ENCODE measurements at places on chromosomes 16 and 17.

- no peak for DNase-seq
- no peaks in the 10 kb centered on the region for H3K27me3 ChIP-seq
- peak overlapping the region; percentile 81 for H3K27ac ChIP-seq
- H3K4me1 ChIP-seq, result peaks cover 47% of the 10 kb centered on the region
- no peak overlapping the region for H3K4me3 ChIP-seq
Measured at GRCh38 chr17:77883213-77883650, 75.3 kb upstream of the TNRC6C start.

- H3K36me3 ChIP-seq, result no peaks in the 10 kb centered on the region
- no peaks in the 10 kb centered on the region for H3K4me1 ChIP-seq
- DNase-seq, result no peak
- H3K27me3 ChIP-seq, result peaks cover 4% of the 10 kb centered on the region
- H3K4me3 ChIP-seq, result no peak overlapping the region
- no peak overlapping the region for H3K27ac ChIP-seq
Measured at GRCh38 chr17:83136931-83137330, 57.5 kb downstream of the METRNL start.

- H3K27ac ChIP-seq, result no peak overlapping the region
- H3K4me3 ChIP-seq, result no peak overlapping the region
- H3K36me3 ChIP-seq, result peaks cover 45% of the 10 kb centered on the region
- no peaks in the 10 kb centered on the region for H3K4me1 ChIP-seq
- DNase-seq, result no peak
Measured at GRCh38 chr16:19678804-19679203, 39.2 kb downstream of the KNOP1 start.

DNA sequence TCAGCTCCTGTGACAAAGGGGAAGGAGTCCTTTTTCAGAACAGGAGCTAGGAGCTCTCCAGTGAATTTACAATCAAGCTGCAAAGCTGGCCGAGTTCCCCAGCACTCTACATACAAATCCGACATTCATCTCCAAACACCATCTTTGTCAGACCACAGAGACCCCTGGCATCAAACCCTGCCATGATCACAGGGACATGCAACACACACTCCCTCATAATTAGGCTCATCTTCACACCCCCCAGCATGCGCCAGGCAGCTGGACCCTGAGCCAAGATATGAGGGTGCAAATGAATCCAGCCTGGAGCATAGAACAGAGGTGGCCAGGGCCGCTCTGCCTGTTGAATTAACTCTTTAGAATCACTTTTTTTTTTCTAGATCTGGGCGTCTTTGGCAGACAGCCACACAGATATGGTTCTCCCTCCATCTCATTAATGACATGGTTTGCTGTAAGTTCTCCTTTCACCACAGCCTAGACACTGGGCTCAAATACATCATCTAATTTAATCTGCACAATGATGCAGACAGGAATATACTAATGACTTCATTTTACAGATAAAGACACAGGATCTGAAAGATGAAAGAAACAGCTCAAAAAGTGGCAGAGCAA is 366.3 kb downstream of the NPIPA8 start:
- H3K27ac ChIP-seq, result no peak overlapping the region
- H3K27me3 ChIP-seq, result peaks cover 5% of the 10 kb centered on the region
- no peak for DNase-seq
- H3K4me1 ChIP-seq, result no peaks in the 10 kb centered on the region
- no peaks in the 10 kb centered on the region for H3K36me3 ChIP-seq

DNA sequence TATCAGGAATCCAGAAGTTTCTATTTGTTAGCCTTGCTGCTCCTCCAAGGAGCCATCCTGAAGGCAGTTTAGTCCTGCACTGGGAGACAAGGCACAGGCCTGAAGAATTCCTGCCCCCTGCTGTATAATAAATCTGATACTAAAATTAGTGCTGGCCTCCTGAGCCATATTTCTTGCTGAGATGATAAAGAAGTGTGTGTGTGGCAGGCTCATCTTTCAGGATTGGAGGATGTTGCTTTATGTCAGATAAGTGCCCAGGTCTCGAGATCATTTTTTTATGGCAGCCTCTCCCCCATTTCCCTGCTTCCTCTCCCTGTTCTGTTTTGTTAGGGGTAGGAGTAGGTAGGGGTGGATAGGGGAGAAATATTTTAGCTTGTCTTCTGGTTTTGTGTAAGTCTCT is 26.0 kb downstream of the MSI2 start:
- no peak overlapping the region for H3K4me3 ChIP-seq
- H3K27me3 ChIP-seq, result no peaks in the 10 kb centered on the region
- peaks cover 100% of the 10 kb centered on the region for H3K4me1 ChIP-seq

DNA sequence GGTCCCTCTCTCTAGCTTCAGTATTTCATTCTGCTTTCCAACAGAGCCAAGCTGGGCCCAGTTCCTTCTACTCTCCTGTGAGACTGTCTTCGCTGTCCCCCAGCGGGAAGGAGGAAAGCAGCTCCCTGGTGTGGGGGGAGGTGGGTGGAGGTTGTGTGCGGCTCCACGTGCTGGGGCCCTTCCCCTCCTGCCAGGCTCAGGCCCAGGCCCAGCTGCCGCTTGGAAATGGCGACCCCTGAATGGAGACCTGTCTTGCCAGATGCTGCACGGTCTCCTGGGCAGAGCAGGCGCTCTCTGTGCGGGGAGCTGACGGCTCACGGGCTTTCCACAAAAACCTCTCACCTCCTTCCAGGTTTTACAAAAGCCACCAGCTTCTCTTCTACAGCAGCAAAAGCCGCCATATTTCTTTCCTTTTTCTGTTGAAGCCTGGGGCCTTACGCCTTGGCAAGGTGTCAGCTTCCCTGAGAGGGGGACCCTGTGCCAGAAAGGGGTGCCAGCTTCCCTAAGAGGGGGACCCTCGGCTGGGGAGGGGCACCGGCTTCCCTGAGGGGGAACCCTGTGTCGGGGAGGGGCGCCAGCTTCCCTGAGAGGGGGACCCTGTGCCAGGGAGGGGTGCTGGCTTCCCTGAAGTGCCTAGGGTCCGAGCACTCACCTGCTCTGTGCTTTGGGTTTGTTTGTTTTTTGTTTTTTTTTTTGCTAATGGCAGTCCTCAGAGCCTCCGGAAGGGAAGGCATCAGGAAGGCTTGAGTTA is 47.5 kb downstream of the ZNF778 start:
- no peaks in the 10 kb centered on the region for H3K27me3 ChIP-seq
- H3K4me1 ChIP-seq, result no peaks in the 10 kb centered on the region
- H3K4me3 ChIP-seq, result no peak overlapping the region
- H3K36me3 ChIP-seq, result peaks cover 44% of the 10 kb centered on the region
- H3K27ac ChIP-seq, result no peak overlapping the region
- no peak for DNase-seq

DNA sequence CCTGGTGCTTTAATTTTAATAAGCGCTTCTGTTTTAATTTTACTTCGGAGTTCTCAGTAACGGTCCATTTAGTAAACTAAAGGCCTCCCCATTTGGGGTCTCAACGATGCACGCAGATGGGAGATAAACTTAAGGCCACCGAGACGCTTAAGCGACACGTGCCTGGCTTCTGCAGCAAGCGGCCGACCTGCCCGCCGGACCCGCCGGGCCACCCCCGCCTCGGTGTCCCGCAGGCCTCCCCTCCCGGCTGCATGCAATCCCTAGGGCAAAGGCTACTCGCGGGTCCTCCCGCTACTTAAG is 592 bp downstream of the GCSH start:
- peak overlapping the region; percentile 98 for H3K4me3 ChIP-seq
- H3K27ac ChIP-seq, result peak overlapping the region; percentile 77
- DNase-seq, result no peak
- no peaks in the 10 kb centered on the region for H3K27me3 ChIP-seq
- peaks cover 19% of the 10 kb centered on the region for H3K4me1 ChIP-seq

DNA sequence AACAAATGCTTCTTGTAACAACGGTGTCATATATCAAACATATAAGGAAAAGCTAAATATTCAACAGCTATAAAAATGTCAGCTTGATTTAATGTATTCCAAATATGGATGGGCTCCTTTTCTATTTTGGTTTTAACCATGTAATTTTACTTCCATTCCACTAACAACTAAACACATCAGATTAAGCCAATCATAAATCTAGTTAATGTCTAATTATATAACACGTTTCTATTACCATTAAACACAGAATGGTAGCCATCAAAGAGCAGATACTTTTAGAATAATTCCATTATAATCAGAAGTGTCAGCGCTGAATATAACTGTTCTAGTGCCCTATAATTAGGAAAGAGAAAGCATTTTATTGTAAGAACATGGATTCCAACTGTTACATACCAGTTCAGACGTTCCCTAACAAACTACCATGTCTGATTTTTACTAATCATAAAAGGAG is 10.0 kb downstream of the CMC2 start:
- no peaks in the 10 kb centered on the region for H3K27me3 ChIP-seq
- H3K4me1 ChIP-seq, result no peaks in the 10 kb centered on the region
- H3K36me3 ChIP-seq, result peaks cover 9% of the 10 kb centered on the region
- no peak overlapping the region for H3K4me3 ChIP-seq

- H3K27ac ChIP-seq, result no peak overlapping the region
- DNase-seq, result peak; percentile 23
- H3K4me3 ChIP-seq, result no peak overlapping the region
Measured at GRCh38 chr16:7268182-7268581, 64.5 kb upstream of the RBFOX1 start.

GRCh38 chr17:73118139-73118538 is 25.7 kb upstream of the SLC39A11 start:
- no peak overlapping the region for H3K4me3 ChIP-seq
- H3K4me1 ChIP-seq, result no peaks in the 10 kb centered on the region
- no peak for DNase-seq
- H3K36me3 ChIP-seq, result no peaks in the 10 kb centered on the region
- H3K27ac ChIP-seq, result no peak overlapping the region
- no peaks in the 10 kb centered on the region for H3K27me3 ChIP-seq

GRCh38 chr17:81241648-81242420 is 2.7 kb downstream of the NDUFAF8 start:
- peaks cover 30% of the 10 kb centered on the region for H3K36me3 ChIP-seq
- peak; percentile 69 for DNase-seq
- H3K4me1 ChIP-seq, result peaks cover 35% of the 10 kb centered on the region
- no peak overlapping the region for H3K4me3 ChIP-seq
- no peaks in the 10 kb centered on the region for H3K27me3 ChIP-seq

- H3K27me3 ChIP-seq, result no peaks in the 10 kb centered on the region
- H3K4me1 ChIP-seq, result peaks cover 27% of the 10 kb centered on the region
- H3K36me3 ChIP-seq, result no peaks in the 10 kb centered on the region
Measured at GRCh38 chr17:65228734-65229620, 91.8 kb downstream of the RGS9 start.

GRCh38 chr16:19524356-19524615 is 544 bp downstream of the CCP110 start:
- no peaks in the 10 kb centered on the region for H3K27me3 ChIP-seq
- H3K4me1 ChIP-seq, result peaks cover 60% of the 10 kb centered on the region
- H3K36me3 ChIP-seq, result peaks cover 23% of the 10 kb centered on the region
- peak overlapping the region; percentile 80 for H3K4me3 ChIP-seq
- DNase-seq, result peak; percentile 27
- H3K27ac ChIP-seq, result peak overlapping the region; percentile 91

DNA sequence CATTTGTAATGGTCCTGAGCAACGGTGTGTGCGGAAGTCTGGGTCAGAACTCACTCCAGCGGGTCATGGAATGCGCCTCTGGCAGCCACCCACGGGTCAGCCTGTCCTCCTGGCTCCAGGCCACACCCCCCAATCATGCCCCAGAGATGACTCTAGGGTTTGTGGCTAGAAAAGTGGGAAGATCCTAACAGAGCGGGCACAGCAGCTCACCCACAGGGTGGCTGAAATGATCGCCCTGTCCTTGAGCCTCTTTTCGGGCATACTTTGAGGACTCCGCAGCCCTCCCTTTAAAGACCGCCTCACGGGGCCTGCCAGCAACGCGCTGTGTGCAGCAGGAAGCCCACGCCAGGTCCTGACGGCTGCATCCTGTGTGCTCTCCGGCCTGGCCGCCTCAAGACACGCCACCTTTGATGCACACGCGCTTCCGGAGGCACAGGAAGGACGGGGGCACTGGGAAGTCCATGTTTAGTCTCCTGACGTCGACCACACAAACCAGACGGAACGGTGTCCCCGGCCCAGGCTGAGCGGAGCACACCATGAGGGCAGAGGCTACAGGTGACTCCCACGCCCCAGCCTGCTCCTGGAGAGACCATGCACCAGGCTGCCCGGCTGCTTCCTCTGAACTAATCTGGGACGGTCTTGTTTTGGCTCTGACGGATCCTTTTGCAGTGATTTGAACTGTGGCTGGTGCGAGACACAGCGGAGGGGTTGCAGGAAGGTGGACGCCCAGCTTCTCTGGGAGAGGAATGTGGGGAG is 92.9 kb downstream of the TBC1D16 start:
- peaks cover 7% of the 10 kb centered on the region for H3K4me1 ChIP-seq
- H3K36me3 ChIP-seq, result no peaks in the 10 kb centered on the region
- H3K27me3 ChIP-seq, result no peaks in the 10 kb centered on the region
- no peak for DNase-seq
- H3K4me3 ChIP-seq, result no peak overlapping the region

GRCh38 chr16:17323171-17323570 is 147.6 kb downstream of the XYLT1 start:
- no peak for DNase-seq
- no peak overlapping the region for H3K27ac ChIP-seq
- no peaks in the 10 kb centered on the region for H3K36me3 ChIP-seq
- H3K4me1 ChIP-seq, result no peaks in the 10 kb centered on the region
- H3K4me3 ChIP-seq, result no peak overlapping the region
- H3K27me3 ChIP-seq, result no peaks in the 10 kb centered on the region

DNA sequence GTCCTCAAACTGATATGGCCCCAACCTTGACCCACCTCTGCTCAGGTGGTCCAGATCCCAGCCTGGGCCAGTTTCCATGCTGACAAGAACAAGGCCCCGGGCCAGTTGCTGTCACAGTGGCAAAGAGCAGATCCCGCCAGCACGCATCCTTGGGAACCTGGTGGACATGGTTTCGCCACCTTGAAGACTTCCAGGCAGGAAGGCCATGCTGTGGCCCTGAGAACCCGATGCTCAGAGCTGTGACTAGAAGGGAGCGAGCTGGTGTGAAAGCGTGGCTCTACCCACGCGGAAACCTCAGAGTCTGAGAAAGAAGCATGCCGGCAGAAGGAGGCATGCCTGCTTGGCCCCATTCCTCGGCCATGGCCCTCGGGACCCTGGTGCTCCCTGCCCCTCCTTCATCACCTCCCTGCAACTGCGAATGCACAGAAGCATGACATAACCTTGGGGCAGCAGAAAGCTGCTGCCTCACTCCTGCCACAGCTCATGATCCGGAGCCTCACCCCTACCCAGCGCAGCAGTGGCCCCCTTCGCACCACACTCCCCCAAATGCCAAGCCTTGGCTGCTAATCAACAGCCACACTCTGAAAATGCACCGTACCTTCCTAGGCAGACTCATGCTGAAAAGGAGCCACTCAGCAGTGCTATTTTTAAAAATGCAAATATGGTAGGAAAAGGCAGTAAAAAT is 33.2 kb downstream of the UBE2O start:
- H3K27me3 ChIP-seq, result no peaks in the 10 kb centered on the region
- H3K36me3 ChIP-seq, result peaks cover 19% of the 10 kb centered on the region
- no peak overlapping the region for H3K27ac ChIP-seq
- DNase-seq, result no peak

GRCh38 chr16:88857728-88858339 is 907 bp downstream of the TRAPPC2L start:
- H3K36me3 ChIP-seq, result peaks cover 38% of the 10 kb centered on the region
- peak overlapping the region; percentile 58 for H3K4me3 ChIP-seq
- peaks cover 24% of the 10 kb centered on the region for H3K4me1 ChIP-seq
- H3K27ac ChIP-seq, result peak overlapping the region; percentile 70

Measured in DND-41 (cell line).